ENCODE measurements at places on chromosomes 2 and 18.

DNA sequence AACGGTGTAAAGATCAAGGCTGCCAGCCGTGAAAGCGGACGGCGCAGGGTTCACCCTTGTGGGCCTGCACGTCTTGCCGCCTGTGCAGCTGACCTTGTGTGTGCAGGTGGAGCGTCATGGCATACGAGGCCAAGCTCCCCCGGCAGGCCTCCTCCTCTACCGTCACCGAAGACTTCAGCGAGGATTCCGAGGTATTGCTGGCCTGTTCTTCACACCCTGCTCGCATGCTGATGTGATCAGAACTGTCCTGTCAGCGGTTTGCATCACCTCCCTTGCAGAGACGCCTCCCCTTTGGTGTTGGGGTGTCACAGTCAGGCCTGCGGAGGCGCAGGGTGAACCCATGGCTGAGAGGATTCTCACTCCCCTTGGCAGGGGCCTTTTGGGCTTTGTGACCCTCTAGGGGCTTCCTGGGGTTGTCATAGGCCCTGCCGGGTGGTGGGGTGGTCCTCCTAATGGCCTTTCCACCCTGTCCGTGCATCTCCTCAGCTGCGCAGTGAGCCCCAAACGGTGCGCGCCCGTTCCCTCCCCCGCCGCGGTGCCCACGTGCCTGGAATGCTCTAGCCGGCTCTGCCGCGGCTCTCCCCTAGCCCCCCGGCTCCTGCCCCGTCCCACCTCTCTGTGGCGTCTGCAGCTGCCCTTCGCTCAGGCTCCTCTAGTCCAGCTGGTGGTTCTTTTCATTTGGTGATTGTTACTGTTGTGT lies 92.5 kb downstream of the DGKD start:
- DNase-seq = no peak

- DNase-seq = no peak
Observed at GRCh38 chr2:23655934-23656596, 270.9 kb downstream of the ATAD2B start.

DNA sequence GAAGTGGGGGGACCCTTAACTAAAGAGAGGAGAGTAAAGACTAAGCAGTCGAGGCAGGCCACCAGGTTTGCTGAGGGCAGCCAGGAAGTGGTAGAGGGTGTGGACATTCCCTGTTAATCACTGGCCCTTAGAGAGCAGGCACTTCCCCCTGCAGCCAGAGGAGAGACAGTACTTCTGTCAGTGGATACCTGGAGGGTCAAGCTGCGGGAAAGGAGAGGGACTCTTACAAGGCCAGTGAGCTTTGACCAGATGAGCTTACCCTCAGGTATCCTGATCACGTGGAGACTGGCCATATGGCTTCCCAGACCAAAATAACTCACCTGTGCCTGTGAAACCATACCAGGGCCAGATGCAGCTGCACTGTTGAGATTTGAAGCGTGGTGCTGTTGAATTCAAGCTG lies 28.6 kb downstream of the ITGA6 start:
- DNase-seq = no peak

DNA sequence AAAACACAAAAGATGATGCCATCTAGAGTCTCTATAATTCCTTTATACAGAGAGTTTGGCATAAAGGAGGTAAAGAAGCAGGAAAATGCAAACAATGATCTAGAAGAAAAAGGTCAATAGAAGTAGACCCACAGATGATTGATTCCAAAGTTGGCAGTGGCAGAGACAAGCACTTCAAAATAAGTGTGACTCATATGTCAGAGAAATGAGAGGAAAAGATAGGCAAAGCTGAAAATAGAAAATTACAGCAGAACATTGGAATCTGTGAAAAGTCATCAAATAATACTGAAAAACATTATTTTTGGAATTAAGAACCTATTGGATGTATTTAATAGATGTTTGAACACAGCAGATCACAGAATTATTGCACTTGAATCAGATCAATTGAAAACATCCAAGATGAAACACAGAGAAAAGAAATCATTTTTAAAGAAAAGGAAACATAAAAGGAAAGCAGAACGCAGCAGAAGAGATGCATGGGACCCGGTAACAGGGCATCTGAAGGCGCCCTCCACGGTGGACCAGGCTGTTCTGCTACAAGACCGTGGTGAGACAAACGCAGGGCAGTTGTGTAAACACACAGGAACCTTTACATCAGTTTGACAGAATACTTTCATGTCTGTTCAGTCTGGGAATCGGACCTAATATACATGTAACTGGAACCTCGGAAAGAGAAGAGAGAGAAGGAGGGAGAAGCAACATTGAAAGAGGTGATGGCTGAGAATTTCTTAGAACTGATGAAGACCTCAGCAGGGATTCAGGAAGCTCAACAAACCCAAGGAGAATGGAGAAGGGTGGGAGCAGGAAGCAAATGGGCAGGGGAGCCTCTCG lies 74.6 kb upstream of the GPC1 start:
- DNase-seq = no peak

GRCh38 chr2:155033652-155034051 lies 335.2 kb downstream of the KCNJ3 start:
- no peak for DNase-seq

GRCh38 chr2:31378791-31379501 lies 35.6 kb downstream of the XDH start:
- DNase-seq = no peak

DNA sequence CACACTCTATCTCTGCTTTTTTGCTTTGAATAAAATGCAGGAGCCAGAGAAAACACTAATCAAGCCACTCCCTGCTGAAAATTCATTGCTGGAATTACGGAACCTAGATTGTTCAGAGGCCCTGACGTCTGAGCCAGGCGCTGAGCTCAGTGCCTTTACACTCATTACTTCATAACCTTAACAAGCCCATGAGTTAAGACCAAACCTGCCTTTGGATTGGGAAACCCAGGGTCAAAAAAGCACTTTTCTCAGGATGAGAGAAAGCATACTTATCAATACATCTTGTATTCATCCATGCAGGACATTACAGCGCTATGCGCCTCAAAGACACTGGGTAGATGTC lies 762 bp downstream of the INO80C start:
- DNase-seq = no peak

DNA sequence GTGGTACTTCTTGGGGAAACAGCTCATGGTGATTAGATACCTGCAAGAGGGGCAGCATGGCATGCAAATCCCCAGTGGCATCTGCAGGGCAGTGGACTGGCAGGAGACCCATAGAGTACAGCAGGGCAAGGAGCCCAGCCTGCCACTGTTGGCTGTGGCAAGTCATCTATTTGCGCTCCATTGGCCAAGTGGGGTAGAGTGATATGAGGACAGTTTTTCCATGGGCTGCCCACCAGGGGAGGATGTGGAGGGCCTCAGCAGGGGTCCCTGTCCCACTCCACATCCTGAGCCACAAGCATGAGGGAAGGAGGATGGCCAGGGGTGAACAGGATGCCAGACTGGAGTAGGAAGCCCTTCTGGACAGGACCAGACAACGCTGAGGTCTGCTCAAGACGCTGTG lies 50.9 kb upstream of the OTOF start:
- DNase-seq = no peak

All from CMK (cell line).